Muscle of leg (tissue), 16 donors: ENCODE measurements at places on chromosomes 11 and 22. TPM values are rescaled to one million over a fixed set of nuclear protein-coding genes. Genes with fewer than 3 reads are reported as not detected.

GRCh38 chr11:69817265-69818230 lies 1.7 kb downstream of the FGF3 start:
- no peaks in the 10 kb centered on the region for H3K4me1 ChIP-seq
- peaks cover 82% of the 10 kb centered on the region for H3K27me3 ChIP-seq
- no peak overlapping the region for H3K27ac ChIP-seq
- no peaks in the 10 kb centered on the region for H3K36me3 ChIP-seq

Gene DEPDC7
- 13.3 TPM for total RNA-seq

GRCh38 chr22:29310863-29311339 lies 4.5 kb downstream of the GAS2L1 start:
- peak; percentile 99 for DNase-seq
- peaks cover 18% of the 10 kb centered on the region for H3K36me3 ChIP-seq
- H3K4me3 ChIP-seq = no peak overlapping the region

Gene PLAAT3
- 20.5 TPM for total RNA-seq

GRCh38 chr11:122424636-122425035 lies 230.9 kb upstream of the UBASH3B start:
- H3K4me1 ChIP-seq = no peaks in the 10 kb centered on the region
- H3K4me3 ChIP-seq = no peak overlapping the region
- H3K36me3 ChIP-seq = no peaks in the 10 kb centered on the region
- H3K27ac ChIP-seq = no peak overlapping the region
- no peaks in the 10 kb centered on the region for H3K27me3 ChIP-seq
- DNase-seq = peak; percentile 63

Gene CRYBB3
- 0.13 TPM for total RNA-seq

- no peak overlapping the region for H3K4me3 ChIP-seq
- H3K27ac ChIP-seq = no peak overlapping the region
- no peaks in the 10 kb centered on the region for H3K36me3 ChIP-seq
- peaks cover 16% of the 10 kb centered on the region for H3K4me1 ChIP-seq
Measured at GRCh38 chr11:109424901-109425300, 2.9 kb downstream of the C11orf87 start.

DNA sequence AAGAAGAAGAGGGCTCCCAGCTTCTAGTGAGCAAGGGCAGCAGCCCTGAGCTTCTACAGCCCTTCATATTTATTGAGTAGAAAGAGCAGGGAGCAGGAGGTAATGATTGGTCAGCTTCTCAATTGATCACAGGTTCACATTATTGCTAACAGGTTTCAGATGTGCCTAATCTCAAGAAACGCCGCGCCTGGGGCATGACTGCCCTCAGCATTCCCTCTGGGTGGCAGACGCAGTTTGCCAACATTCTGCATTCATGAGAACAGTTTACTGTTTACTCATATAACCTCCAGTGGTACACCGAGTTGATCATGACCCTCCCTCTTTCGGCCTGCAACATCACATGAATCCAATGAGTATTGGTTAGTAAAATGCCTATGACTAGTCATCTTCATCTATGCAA lies 4.7 kb upstream of the ZNF74 start:
- no peak overlapping the region for H3K27ac ChIP-seq
- H3K36me3 ChIP-seq = no peaks in the 10 kb centered on the region
- peaks cover 8% of the 10 kb centered on the region for H3K4me1 ChIP-seq
- no peak for DNase-seq
- peaks cover 5% of the 10 kb centered on the region for H3K27me3 ChIP-seq

GRCh38 chr11:43010042-43010441 lies 301.8 kb upstream of the API5 start:
- H3K27ac ChIP-seq = no peak overlapping the region
- no peak overlapping the region for H3K4me3 ChIP-seq
- no peaks in the 10 kb centered on the region for H3K4me1 ChIP-seq
- H3K36me3 ChIP-seq = no peaks in the 10 kb centered on the region

- no peak overlapping the region for H3K4me3 ChIP-seq
- DNase-seq = peak; percentile 79
- no peak overlapping the region for H3K27ac ChIP-seq
- H3K4me1 ChIP-seq = peaks cover 64% of the 10 kb centered on the region
- no peaks in the 10 kb centered on the region for H3K36me3 ChIP-seq
- peaks cover 4% of the 10 kb centered on the region for H3K27me3 ChIP-seq
Measured at GRCh38 chr22:44364751-44365130, 52.0 kb upstream of the SHISAL1 start.

- H3K27ac ChIP-seq = no peak overlapping the region
- no peaks in the 10 kb centered on the region for H3K27me3 ChIP-seq
- no peak overlapping the region for H3K4me3 ChIP-seq
- H3K36me3 ChIP-seq = no peaks in the 10 kb centered on the region
Measured at GRCh38 chr11:13126430-13126829, 117.3 kb downstream of the RASSF10 start.

GRCh38 chr11:39668640-39669039 lies 1790.8 kb downstream of the LRRC4C start:
- no peaks in the 10 kb centered on the region for H3K27me3 ChIP-seq
- no peaks in the 10 kb centered on the region for H3K4me1 ChIP-seq
- no peak overlapping the region for H3K27ac ChIP-seq
- DNase-seq = no peak
- H3K36me3 ChIP-seq = no peaks in the 10 kb centered on the region

DNA sequence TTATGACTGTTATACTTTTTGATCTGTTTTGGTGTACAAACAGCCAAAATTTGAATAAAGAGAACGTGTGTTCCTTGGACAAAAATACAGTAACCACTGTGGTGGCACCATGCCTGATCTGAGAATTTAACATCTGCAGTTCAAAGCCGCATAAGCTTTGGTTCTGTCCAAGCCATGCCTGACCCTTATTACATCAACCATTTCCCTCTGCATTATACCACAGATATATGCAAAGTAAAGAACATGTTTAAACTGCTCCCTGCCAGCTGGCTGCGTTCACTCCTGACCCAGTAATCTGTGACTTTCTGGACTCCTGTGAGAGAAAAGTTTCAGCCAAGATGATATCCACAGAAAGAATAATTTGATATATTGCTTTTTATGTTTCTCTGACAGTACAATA lies 890.5 kb upstream of the ANO3 start:
- no peak overlapping the region for H3K4me3 ChIP-seq
- no peak overlapping the region for H3K27ac ChIP-seq
- peak; percentile 78 for DNase-seq
- no peaks in the 10 kb centered on the region for H3K36me3 ChIP-seq
- no peaks in the 10 kb centered on the region for H3K4me1 ChIP-seq

DNA sequence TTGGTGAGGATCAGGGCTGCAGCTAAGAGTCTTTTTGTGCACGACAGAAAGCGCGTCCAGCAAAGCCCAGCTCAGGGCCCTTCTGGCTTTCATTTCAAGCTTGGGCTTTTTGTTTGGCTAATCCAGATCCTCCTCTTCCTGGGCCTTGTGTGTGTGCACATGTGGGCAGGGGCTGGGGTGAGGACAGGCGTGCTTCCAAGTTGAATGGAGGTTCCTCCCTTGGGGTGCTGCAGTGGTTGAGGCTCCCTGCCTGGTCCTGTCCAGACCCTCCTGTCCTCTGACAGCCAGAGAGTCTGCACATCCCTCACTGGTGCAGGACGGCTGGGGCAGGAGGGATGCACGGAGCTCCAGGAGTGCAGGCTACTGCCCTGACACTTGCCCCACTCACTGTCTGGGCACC lies 62.0 kb upstream of the NECTIN1 start:
- no peaks in the 10 kb centered on the region for H3K4me1 ChIP-seq
- H3K4me3 ChIP-seq = no peak overlapping the region
- H3K27ac ChIP-seq = no peak overlapping the region
- no peak for DNase-seq
- H3K27me3 ChIP-seq = peaks cover 4% of the 10 kb centered on the region
